Daoy (cell line): ENCODE measurements at places on chromosomes 5 and 9. TPM values are rescaled to one million over a fixed set of nuclear protein-coding genes. Genes with fewer than 3 reads are reported as not detected.

The PTPN3 gene
- 10.4 and 25.4 TPM in 2 replicates for total RNA-seq

The CER1 gene
- not detected in 2 replicates for total RNA-seq

The HINT2 gene
- 72.7 and 94.8 TPM in 2 replicates for total RNA-seq

The HARS2 gene
- total RNA-seq = 65.1 and 68.8 TPM in 2 replicates

The MARCHF3 gene
- 7.5 and 9.9 TPM in 2 replicates for total RNA-seq

The HMMR gene
- total RNA-seq = 78.3 and 106 TPM in 2 replicates
